ENCODE measurements at places on chromosomes 12 and 14.

GRCh38 chr12:124633365-124634362 is 66.3 kb upstream of the NCOR2 start:
- DNase-seq, result no peak

DNA sequence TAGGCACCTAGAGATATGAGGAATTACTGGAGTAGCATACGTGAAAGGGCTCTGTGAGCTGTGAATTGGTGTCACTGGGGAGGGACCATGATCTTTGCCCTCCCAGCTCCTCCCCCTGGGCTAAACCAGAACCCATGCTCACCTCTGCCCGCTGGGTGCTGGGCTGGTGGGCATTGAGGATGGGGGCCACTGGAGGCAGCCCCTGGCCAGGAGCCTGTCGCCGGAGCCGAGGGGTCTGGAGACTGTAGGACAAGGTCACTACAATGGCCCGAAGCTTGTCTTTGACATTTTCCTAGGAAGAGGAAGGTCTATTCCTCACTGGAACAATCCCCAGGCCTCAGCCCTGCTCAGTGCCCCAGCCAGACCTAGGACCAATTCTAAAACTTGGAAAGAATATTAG is 11.6 kb downstream of the ITGA7 start:
- no peak for DNase-seq

DNA sequence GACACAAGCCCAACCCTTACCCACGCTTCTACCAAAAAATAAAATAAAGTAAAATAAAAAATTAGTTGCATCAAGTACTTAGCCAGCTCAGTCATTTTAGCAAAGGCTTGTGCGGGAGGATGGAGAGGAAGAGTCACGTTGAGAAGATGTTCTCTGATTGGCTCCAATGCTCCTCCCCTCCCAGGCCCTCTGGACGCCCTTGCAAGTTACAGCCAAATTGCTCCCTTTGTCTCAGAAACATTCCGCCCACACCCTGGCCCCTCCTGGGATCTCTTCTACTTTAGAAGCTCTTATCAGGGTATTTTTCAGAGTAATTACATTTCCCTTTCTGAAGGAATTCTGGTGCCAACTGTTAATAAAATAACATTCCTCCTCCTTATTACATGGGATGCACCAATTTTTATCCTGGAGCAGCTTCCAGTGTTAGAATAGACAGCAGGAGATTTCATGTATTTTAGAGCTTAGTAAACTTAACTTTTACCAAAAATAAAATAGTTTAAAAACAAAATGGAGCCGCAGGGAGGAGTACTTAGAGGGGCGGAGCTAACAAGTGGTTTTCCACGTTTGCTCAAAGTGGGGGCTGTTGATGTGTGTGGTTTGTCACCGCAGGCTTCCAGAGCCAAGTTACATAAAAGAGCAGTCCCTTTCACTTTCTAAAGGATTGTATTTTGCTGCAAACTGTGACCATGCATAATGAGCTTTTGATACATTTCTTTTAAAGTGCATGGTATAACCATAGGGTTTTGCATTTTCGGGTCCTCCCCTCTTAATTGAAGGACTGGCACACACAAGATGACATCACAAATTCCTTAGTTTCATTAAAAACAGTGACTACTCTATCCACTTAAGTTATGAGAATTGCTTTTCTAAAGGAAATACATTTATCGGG is 71.7 kb upstream of the RAP1B start:
- peak; percentile 79 for DNase-seq

GRCh38 chr12:33438025-33438772 is 1.4 kb downstream of the SYT10 start:
- DNase-seq, result no peak

DNA sequence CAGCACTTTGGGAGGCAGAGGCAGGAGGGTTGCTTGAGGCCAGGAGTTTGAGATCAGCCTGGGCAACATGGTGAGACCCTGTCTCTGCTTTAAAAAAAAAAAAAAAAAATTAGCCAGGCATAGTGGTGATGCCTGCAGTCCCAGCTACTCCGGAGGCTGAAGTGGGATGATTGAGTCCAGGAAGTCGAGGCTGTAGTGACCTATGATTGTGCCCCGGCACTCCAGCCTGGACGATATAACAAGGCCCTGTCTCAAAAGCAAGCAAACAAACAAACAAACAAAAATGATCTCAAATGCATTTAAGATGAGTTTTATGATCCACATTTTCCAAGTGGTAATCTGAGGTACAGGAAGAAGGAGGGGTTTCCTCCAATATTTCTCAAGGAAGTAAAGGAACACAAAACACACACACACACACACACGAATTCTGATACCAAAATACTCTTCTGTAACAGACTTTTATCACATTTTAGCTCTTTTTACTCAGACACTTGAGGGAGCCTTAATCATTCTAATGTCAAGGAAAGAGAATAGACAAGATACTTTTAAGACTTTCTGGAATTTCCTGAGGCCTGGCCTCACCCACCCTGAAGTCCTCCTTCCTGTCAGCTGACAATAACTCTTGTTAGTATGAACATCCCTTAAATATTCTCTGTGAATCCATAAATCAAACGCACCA is 44.4 kb upstream of the CERS5 start:
- no peak for DNase-seq

GRCh38 chr14:101193845-101194372 is 290.4 kb upstream of the RTL1 start:
- peak; percentile 95 for DNase-seq

DNA sequence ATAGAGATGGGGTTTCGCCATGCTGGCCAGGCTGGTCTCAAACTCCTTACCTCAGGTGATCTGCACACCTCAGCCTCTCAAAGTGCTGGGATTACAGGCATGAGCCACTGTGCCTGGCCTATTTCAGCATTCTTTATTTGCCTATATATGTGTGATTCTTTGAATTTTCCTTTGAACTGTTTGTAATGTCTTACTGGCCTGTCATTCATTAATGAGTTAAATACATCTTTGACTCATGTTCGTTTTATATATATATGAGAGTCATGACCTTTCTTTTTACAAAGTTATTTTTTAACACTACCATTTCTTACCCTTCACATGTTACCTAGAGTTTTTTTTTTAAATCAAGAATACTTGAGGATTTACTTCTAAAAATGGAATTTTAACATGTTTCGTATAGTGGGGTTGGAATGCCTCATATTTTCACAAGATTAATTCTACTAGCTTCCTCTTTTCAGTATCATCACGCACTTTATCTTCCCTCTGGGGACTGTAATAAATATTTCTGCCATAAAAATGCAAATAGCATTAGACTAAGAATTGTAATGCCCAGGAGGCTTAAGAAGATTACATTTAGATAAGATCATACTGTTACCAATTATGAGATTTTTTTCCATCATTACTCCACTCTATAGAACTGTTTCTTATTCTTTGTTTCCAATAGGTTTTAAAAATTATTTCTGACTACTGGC is 66.7 kb downstream of the NTN4 start:
- no peak for DNase-seq

DNA sequence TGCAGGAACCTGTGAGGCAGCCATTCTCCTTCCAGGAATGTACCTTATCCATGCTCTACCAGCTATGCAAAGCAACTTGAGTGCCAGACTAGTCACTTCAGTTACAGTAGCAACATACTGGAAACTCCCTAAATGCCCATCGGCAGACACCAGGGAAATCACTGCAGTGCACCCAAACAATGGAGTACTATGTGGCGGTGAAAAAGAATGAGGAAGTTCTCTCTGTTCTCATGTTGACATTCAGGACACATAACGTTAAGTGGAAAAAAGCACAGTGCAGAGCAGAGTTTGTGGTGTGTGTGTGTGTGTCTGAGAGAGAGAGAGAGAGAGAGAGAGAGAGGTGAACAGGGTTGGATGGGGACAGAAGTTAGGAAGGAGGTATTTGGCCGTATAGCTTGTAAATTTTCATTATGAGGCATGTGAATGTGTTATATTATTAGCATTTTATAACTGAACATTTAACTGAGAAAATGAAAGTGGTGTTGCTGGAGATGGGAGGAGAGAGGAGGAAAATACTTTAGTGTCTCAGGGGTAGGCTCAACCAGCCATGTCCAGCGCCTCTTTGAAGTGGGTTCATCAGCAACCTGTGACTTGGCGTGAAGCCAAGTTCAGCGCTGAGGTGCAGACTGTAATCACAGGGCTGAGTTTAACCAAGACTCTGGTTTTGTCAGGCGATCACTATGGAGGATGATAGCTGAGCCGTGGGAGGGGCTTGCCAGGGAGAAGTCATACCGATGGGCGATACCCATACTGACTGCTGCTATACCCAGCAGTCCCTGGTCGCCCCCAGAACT is 17.3 kb downstream of the TNFAIP2 start:
- peak; percentile 89 for DNase-seq

DNA sequence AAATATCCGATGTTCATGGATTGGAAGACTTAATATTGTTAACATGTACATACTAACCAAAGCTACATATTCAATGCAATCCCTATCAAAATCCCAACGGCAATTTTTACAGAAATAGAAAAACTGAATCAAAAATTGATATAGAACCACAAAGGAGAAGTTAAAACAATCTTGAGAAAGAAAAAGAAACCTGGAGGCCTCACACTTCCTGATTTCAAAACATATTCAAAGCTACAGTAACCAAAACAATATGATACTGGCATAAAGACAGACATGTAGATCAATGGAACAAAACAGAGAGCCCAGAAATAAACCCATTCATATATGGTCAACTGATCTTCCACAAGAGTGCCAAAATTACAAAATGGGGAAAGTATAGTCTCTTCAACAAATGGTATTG is 5.4 kb upstream of the PELI2 start:
- no peak for DNase-seq

GRCh38 chr12:50087995-50088394 is 2.9 kb downstream of the SMARCD1 start:
- DNase-seq, result no peak

DNA sequence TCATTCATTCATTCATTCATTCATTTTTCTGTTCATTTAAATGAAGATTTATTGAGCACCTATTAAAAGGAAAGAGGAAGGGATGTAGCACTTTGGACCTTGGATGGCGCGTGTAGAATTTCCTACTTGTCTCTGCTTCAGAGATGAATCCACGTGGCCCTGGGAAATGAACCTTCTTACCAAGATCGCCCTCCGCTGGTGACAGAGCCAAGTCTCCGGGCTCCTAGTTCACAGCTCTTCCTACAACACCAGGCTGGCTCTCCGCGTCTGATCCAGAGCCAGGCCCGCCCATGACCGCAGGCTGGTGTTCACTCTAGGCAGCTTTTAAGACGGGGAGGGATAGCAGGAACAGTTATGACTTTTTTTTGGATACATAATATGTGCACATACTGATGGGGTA is 70.9 kb upstream of the PIWIL1 start:
- no peak for DNase-seq

DNA sequence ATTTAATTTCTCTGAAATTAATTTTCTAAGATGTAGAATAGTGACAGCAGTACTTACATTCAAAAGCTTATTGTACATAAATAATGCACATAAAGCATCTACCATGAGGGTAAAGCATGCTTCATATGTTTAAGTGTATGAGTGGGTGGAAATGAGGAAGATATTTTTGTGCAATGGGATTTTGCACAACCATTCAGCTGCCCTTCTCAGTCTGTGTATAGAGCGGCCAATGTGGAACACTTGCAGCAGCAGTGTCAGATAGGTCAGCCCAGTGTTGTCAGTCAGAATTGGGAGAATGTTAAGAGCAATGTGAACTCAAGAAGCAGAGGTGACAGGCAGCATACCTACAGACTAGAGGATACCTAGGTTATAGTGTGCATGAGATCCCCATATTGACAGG is 72.5 kb upstream of the ATP2B1 start:
- DNase-seq, result no peak

- DNase-seq, result no peak
Observed at GRCh38 chr14:53896726-53897125, 59.9 kb downstream of the BMP4 start.

GRCh38 chr12:105864901-105865300 is 273.9 kb downstream of the NUAK1 start:
- no peak for DNase-seq

- DNase-seq, result no peak
Observed at GRCh38 chr14:103808403-103809001, 38.9 kb downstream of the PPP1R13B start.

DNA sequence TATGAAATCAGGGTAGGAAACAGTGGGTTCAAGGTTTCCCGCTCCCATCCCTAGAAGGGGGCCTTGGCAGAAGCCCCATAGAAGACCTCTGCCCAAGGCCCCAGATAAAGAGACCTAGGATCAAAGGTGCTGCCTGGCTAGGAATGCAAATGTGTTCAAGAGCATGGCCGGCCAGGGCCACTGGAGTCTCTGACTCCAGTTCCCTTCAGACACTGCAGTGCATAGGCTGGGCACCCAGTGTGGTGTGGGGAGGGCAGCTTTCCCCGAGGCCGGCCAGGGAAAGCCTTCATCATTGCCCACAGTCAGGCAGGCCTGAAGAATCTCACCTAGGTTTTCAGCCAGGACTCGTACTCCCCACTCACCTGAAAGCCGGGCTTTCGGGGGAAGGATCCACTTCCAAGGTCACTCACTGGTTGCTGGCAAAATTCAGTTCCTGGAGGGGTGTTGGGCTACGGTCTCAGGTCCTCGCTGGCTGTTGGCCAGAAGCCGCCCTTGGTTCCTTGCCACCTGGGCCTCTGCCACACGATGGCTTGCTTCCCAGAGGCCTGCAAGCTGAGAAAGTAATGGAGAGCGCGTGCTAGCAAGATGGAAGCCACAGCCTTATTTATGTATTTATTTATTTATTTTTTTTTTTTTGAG is 9.7 kb upstream of the PEBP1 start:
- no peak for DNase-seq

DNA sequence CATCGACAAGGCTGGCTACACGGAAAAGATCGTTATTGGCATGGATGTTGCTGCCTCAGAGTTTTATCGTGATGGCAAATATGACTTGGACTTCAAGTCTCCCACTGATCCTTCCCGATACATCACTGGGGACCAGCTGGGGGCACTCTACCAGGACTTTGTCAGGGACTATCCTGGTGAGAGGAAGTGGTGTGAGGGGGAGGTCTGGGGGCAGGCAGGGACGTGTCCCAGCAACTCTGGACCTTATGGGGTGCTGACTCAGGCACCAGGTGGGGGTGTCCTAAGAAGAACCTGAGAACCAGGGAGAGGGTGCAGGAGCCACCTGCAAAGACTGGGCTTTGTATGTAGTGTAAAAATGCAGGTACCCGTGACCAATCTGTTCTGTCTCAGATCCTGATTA is 5.2 kb downstream of the ENO2 start:
- no peak for DNase-seq
